ENCODE measurements at places on chromosomes 13 and 19.

- no peak for DNase-seq
- no peak overlapping the region for H3K27ac ChIP-seq
- H3K4me1 ChIP-seq: no peaks in the 10 kb centered on the region
- no peaks in the 10 kb centered on the region for H3K27me3 ChIP-seq
These were observed 1129.3 kb upstream of the PCDH20 start for GRCh38 chr13:62544928-62545327.

DNA sequence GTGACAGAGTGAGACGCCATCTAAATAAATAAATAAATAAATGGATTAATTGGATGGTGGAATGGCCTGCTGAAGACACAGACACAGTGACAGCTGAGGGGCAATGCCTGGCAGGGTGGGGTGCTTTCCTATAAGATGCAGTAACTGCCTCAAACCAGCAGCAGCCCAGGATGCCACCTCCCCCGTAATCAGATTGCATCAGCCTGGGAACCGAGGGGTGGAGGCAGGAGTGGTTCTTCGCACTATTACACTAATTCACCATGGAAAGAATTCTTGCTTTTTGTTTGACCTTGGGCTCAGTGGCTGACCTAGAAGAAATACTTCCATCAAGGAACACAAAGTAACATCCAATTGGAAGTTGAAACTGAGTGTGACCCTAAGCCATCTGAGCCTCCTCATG is 31.6 kb upstream of the USP12 start:
- H3K4me1 ChIP-seq: no peaks in the 10 kb centered on the region
- no peak overlapping the region for H3K4me3 ChIP-seq
- DNase-seq: no peak

DNA sequence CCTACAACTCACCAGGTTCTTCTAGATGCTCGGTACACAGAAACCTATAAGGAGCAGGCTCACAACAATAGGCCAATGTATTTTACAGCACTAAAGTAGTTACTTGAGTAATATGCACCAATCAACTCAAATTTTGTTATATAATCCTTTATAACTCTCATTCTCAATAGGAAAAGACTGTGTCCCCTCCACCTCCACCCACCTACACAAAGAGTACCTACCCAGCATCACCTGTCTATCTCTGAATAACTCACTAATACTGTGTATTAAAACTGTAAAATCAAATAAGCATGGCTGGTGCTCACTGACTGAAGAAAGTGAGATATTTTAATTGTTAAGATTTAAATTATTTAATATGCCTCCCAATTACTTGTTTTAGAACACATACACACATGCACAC is 146.3 kb downstream of the ENOX1 start:
- H3K36me3 ChIP-seq: no peaks in the 10 kb centered on the region
- no peaks in the 10 kb centered on the region for H3K27me3 ChIP-seq
- H3K4me1 ChIP-seq: no peaks in the 10 kb centered on the region
- no peak overlapping the region for H3K27ac ChIP-seq
- no peak for DNase-seq

DNA sequence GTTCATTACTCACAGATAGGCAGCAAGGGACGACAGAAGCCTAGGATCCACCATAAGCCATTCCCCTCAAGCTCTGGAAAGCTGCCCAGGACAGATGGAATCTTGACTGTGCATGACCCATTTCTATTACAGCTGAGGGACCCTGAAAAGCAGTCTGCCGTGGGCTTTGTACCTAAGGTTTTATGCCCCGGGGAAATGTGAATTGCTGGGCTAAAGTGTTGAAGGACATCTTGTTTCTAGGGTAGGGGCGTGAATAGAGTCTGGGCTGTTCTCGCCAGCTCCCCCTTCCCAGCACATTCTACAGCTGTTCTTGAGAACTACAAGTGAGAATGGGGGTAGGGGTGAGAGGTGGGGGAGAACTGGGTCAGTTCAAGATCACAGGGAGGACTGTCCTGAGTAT is 53.6 kb upstream of the TMTC4 start:
- no peak overlapping the region for H3K27ac ChIP-seq
- no peaks in the 10 kb centered on the region for H3K27me3 ChIP-seq
- H3K36me3 ChIP-seq: no peaks in the 10 kb centered on the region
- DNase-seq: no peak
